BE2C (cell line): ENCODE measurements at places on chromosomes 2 and 18.

- DNase-seq, result no peak
Observed at GRCh38 chr2:237498341-237498740, 11.3 kb downstream of the MLPH start.

DNA sequence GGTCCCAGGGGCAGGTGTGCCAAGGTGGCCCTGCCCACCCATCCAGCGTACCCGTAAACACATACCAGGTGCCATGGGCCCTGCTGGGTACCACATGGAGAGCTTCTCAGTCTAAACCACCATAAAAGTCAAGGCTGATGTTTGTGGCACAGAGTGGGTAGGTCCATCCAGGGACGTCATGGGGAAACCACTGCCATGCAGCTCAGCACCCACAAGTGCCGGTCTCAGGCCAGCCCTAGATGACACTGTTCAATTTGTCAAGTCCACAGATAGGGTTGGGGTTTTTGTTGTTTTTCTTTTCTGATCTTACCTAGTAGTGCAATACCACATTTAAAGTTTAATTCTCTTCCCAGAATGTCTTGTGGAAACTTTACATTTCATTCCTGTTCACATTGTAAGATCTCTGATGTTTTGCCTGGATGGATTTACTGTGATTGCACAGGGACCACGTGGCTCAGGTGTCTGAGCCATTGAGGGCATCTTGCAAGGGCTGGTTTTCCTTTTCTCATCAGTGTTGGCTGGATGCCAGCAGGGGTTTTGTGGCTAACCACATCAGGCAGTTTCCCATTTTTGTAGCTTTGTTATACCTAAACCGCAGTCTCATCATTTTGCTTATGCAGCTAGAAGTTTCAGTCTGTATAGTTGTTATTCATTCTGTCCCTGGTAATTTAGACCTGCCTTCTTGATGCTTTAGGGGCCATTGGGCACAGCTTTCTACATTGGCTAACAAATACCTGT is 64.7 kb downstream of the STK25 start:
- DNase-seq, result peak; percentile 34

GRCh38 chr2:229780856-229781773 is 66.8 kb upstream of the DNER start:
- no peak for DNase-seq

DNA sequence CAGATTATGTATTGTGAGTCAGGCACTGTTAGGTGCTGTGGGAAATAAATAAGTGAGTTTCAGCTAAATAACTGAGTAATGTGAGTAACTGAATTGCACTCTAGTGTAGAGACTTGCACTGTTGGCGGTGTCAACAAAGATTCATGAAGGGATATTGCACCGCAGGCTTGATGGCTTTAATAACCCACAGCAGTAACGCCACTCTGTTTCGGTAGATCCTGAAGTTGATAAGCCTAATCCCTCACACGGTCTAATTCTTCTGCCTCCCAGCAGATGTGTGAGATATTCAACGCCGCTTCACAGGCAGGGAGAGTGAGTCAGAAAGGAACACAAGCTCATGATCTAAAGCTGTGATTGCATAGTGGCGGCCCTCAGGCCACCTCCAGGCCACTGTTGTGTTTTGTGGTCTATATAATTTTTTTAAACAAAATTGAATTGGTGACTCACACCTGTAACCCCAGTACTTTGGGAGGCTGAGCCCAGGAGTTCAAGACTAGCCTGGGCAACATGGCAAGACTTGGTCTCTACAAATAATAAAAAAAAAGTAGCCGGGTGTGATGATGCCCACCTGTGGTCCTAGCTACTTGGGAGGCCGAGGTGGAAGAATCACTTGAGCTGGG is 94.3 kb downstream of the LIPG start:
- no peak for DNase-seq

DNA sequence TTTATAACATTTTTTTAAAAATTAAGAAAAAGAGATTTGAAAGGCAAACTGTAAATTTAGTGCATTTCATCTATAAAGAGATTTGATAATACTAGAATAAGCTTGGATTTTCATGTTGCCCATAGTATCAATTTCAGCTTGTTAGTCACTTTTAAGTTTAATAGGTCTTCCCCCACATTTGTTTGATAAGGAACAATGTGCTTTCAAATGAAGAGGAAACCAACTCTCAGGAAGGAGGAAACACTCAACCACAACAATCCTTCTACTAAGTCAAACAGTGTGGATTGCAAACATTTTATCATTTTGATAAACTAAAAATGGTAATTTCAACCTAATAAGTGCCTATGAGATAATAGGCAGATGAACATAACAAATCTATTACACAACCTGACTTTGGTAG is 397.1 kb upstream of the CDH20 start:
- no peak for DNase-seq

GRCh38 chr2:171432969-171433762 is 624 bp downstream of the METTL8 start:
- DNase-seq, result peak; percentile 24

GRCh38 chr2:20484034-20484617 is 37.3 kb downstream of the RHOB start:
- no peak for DNase-seq

DNA sequence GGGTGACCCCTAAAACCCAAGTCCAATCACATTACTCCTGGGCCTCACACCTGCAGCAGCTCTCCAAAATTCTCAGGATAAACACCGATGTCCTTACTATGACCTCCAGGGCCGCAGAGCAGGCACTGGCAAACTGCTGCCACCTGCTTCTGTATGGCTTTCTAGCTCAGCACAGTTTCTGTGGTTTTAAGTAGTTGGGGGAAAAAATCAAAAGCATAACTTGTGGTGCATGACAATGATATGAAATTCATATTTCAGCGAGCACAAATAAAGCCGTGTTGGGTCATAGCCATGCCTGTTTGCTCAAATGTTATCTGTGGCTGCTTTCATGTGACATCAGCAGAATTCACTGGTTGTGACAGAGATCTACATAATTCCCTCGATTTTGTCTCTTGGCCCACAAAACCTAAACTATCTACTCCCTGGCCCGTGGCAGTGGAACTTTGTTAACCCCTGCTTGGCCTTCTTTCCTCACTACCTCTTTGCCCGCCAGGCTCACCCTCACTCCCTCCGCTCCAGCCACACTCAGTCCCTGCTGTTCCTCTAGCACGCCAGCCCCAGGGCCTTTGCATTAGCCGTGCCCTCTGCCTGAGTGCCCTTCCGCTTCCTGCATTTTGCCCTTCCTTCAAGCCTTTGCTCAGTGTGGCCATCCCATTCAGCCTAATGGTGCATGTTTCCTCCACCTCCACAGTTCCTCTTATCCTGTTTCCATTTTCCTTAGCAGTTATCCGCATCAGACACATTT is 108.3 kb downstream of the AGAP1 start:
- DNase-seq, result no peak

- no peak for DNase-seq
Observed at GRCh38 chr2:96821113-96821675, 5.1 kb downstream of the CNNM3 start.

- DNase-seq, result peak; percentile 7
Observed at GRCh38 chr2:3483227-3483985, 35.9 kb downstream of the ADI1 start.
